Dorsolateral prefrontal cortex (tissue), 122 donors: ENCODE measurements at places on chromosomes 3 and 15.

DNA sequence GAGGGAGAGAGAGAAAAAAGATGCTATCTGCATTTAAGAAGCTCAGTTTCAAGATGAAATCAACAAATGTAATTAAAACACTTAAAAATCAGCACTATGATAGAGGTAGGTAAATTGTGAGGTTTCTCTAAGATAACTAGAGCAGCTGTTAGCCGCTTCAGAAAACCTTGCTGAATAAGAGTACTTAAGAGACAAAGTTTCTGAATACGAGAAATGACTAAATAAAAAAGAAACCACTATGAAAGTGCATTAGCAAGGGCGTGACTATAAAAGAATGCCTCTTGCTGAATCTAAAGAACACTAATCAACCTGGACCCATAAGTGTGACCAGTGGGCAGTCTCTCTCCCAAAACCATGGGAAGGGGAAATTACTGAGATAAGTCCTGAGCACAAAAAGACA lies 41.8 kb downstream of the IQCB1 start:
- DNase-seq: no peak

GRCh38 chr15:35362195-35362829 lies 183.7 kb downstream of the DPH6 start:
- DNase-seq: no peak

GRCh38 chr3:166697495-166697894 lies 682.6 kb downstream of the ZBBX start:
- DNase-seq: no peak

DNA sequence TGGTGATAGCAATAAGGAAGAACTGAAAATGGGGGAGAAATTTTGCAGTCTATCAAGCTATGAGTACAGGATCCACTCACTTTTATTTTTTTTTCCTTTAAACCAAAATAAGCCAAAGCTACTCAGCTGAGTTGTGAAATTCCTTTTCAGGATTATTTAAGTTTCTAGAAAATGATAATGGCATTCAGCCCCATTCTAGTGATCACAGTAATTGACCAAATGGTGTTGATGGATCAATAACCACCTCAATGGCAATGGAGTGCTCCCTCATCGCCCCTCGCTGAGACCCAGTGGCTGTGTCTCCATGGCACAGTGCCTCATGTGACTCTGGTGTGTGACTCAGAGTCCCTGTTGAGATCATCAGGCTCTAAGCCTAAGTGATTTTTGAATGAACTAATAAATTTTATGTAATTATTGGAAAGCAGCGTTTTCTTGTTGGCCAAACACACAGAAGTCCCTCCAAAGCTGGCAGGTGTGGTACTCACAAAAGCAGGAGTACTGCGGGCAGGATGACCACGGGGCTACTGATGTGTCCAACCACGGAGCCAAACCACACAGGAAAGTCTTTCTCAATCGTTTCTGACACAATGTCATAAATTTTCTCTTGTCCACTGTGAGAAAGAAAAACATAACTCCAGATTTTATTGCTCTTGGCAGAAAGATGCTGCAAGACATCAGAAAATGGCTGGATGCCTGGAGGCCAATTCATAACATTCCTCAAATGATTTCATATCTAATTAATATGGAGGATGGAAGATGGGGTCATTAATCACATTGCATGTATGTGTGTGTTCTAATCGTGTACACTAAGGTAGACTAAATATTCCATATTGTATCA lies 14.4 kb upstream of the STARD5 start:
- DNase-seq: no peak

DNA sequence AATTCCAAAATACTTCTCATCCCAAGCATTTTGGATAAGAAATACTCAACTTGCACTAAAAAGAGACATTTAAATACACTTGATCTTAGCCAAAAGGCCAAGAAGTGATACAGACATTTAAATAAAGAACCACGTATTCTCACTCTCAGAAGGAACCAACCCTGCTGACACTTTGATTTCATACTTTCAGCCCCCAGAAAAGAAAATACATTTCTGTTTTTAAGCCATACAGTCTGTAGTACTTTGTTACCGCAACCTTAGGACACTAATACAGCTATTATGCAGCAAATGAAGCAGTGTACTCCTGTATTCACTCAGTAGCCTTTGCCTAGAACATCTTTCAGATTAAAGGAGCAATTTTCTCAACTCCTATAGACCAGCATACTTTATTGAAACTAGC lies 86.7 kb downstream of the TBC1D5 start:
- no peak for DNase-seq

DNA sequence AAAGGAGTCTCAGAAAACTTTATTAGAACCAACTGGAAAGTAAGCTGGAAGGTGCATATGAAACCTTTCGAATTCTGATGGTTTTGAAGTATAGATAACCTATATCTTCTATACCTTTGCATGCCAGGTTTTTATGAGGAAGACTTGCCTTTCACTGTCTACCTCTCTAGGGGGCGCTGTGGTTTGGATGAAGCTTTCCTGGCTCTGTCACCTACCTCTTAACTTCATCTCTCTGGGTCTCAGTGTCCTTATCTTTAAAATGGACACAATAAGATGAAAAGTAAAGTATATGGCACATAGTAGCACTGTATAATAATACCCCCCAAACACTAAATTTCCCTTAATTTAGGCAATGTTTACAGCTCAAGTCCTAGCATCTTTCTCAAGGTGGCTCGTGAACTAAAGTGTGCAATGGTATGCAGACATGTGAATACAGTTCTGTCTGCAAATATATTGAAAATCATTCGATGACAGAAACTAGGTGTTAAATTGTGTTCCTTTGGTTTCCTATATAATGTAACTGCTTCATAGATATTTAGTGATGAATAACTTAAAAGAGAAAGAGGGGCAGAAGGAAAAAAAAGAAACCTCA lies 314.3 kb downstream of the CHST2 start:
- no peak for DNase-seq

GRCh38 chr3:179558742-179559364 lies 3.9 kb upstream of the ACTL6A start:
- peak; percentile 68 for DNase-seq

- DNase-seq: no peak
These were observed 45.2 kb downstream of the SCN5A start for GRCh38 chr3:38604246-38604645.

DNA sequence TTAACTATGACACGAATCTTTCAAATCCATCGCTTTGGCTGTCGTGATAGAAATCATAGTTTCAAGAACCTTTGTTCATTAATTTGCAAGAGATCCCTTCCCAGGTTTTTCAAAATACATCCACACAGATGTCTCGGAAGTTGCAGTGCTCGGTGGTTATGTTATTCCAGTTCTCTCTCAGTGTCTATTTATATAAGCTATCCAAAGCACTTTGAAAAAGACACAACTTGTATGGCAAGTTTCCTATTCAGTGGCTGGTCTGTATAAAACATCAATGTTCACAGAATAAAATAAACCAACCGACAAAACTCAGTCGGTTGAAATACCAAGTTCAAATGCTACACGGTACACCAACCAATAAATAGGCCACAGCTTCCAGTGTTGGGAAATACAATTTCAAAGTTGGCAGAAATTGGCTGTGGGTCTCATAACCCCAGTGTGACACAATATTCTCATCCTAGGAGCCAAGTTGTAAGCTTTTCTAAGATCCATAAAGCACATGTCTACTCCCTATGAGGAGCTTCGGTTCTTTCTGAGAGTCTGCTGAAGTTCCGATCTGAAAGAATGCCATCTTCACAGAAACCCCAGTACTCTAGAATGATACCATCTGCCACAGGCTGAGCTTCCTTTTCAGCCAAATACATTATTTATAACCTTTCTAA lies 23.7 kb downstream of the SATB1 start:
- DNase-seq: no peak
